A549 treated with Hydrocortisone at 1 μM for 4 hours (cell line): ENCODE measurements at places on chromosomes 11 and 22. TPM values are rescaled to one million over a fixed set of nuclear protein-coding genes. Genes with fewer than 3 reads are reported as not detected.

CD44 gene
- 596 to 899 TPM (median 666 TPM) in 5 replicates for total RNA-seq

ARHGAP8 gene
- 1.1 to 3.0 TPM (median 2.1 TPM) in 5 replicates for total RNA-seq

TTC36 gene
- not detected in 5 replicates for total RNA-seq

LYVE1 gene
- 0.54 to 1.2 TPM (median 1.1 TPM) in 5 replicates for total RNA-seq

BATF2 gene
- total RNA-seq: 0.54 to 0.70 TPM (median 0.61 TPM) in 5 replicates

FGF19 gene
- total RNA-seq: 0.05 to 0.14 TPM (median 0.08 TPM) in 4 of 5 replicates, not detected in the other

AGBL2 gene
- 0.64 to 1.4 TPM (median 1.1 TPM) in 5 replicates for total RNA-seq

OR8G1 gene
- not detected in 5 replicates for total RNA-seq

CCDC87 gene
- total RNA-seq: 0.40 to 0.64 TPM (median 0.52 TPM) in 5 replicates

PLEKHA7 gene
- total RNA-seq: 46.8 to 60.2 TPM (median 57.2 TPM) in 5 replicates

SMTNL1 gene
- not detected in 5 replicates for total RNA-seq

CLCF1 gene
- total RNA-seq: 33.7 to 40.0 TPM (median 37.6 TPM) in 5 replicates

OR52A1 gene
- not detected in 5 replicates for total RNA-seq

TXN2 gene
- 56.2 to 69.7 TPM (median 65.1 TPM) in 5 replicates for total RNA-seq

GUCY1A2 gene
- 0.02 to 0.05 TPM (median 0.02 TPM) in 5 replicates for total RNA-seq

MS4A10 gene
- not detected in 5 replicates for total RNA-seq

C11orf87 gene
- total RNA-seq: 0.01 to 0.05 TPM (median 0.01 TPM) in 3 of 5 replicates, not detected in the others

POU2AF1 gene
- total RNA-seq: not detected in 5 replicates

SCGB1C1 gene
- not detected in 5 replicates for total RNA-seq

TPH1 gene
- total RNA-seq: 0.03 to 0.15 TPM (median 0.05 TPM) in 4 of 5 replicates, not detected in the other

C11orf97 gene
- total RNA-seq: not detected in 5 replicates

TRIM48 gene
- not detected in 5 replicates for total RNA-seq

HYLS1 gene
- total RNA-seq: 10.6 to 13.4 TPM (median 12.9 TPM) in 5 replicates

RGL4 gene
- not detected in 5 replicates for total RNA-seq

TCIRG1 gene
- 92.3 to 133 TPM (median 121 TPM) in 5 replicates for total RNA-seq

STARD10 gene
- total RNA-seq: 17.8 to 21.2 TPM (median 18.2 TPM) in 5 replicates

HSPB2 gene
- not detected in 5 replicates for total RNA-seq

PLAAT4 gene
- total RNA-seq: 1.0 to 3.8 TPM (median 2.0 TPM) in 5 replicates

GAB4 gene
- total RNA-seq: not detected in 5 replicates

TLCD5 gene
- 5.3 to 8.1 TPM (median 7.3 TPM) in 5 replicates for total RNA-seq
